ENCODE measurements at places on chromosomes 4 and X. TPM values are rescaled to one million over a fixed set of nuclear protein-coding genes. Genes with fewer than 3 reads are reported as not detected.
A peak's percentile ranks its signal among the peaks of the same experiment; 100 is the strongest.

Gene IL15
- total RNA-seq = 11.6 TPM

Gene PUDP
- 15.1 TPM for total RNA-seq

Gene GRIA3
- total RNA-seq = 8.1 TPM

Gene C1QTNF7
- total RNA-seq = 1.7 TPM

Gene FAM200B
- 29.6 TPM for total RNA-seq

Gene RBM47
- 0.86 TPM for total RNA-seq

Gene COL25A1
- 6.9 TPM for total RNA-seq

Gene FGF5
- 6.1 TPM for total RNA-seq

Gene HERC3
- total RNA-seq = 28.5 TPM

Gene PRSS12
- 19.3 TPM for total RNA-seq

Gene LINC00632
- 5.2 TPM for total RNA-seq

Gene CXCL1
- total RNA-seq = 17.4 TPM

Gene UGT2A1
- total RNA-seq = not detected

Gene PRR32
- total RNA-seq = not detected

Gene CXCL3
- 3.0 TPM for total RNA-seq

GRCh38 chr4:7073059-7073458 is 5.2 kb upstream of the GRPEL1 start:
- DNase-seq = no peak

- DNase-seq = peak; percentile 32
These were observed 51.0 kb downstream of the KDR start for GRCh38 chr4:55074386-55074785.

DNA sequence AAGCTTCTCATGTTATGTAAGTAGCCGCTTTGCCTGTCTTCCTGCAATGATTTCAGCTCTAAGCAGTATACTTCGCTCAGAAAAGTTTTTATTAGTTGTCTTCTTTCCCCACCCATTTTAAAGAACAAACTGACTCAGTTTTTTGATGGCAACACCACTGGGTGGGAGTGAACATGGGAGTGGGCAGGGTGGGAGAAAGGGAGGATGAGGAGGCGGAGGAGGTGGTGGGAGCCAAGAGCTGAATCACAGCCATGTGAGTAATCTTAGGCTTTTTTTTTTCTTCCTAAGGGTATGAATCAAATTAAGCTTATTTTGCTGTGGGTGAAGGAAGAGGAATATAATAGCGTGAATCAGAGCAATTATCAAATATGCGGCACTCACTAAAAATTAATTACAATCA is 574.3 kb upstream of the DIPK2B start:
- peak; percentile 80 for DNase-seq

- DNase-seq = peak; percentile 33
These were observed 13.8 kb upstream of the GPC3 start for GRCh38 chrX:133999031-133999705.

- DNase-seq = no peak
These were observed 87.0 kb downstream of the EFNB1 start for GRCh38 chrX:68915778-68916177.

DNA sequence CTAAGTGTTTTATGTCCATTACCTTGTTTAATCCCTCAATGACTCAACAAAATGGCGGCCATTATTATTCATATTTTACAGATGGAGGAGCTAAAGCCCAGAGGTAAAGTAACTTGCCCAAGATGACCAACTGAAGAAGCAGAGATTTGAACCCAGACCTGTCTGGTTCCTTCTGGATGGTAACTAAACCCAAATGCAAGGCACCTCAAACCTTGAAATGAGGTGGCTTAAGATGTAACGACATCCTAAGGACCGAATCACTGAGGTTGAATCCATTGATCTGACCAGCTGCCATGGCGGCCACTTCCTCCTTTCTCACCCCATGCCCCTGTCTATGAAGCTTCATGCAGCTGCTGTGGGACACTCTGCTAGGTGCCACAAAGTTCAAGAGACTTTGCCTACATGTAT is 932 bp downstream of the TLR10 start:
- DNase-seq = no peak

DNA sequence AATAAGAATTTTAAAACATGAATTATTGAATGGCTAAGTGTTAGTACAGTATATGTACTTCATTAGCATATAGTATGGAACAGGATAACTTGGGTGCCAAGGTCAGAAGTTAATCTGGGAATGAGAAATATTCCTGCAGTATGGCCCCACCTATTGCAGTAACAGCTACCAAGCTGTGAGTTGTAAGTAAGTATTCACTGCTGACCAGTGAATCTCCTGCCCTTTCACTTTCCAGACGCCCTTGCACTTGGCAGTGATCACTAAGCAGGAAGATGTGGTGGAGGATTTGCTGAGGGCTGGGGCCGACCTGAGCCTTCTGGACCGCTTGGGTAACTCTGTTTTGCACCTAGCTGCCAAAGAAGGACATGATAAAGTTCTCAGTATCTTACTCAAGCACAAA is 105.1 kb downstream of the NFKB1 start:
- no peak for DNase-seq

DNA sequence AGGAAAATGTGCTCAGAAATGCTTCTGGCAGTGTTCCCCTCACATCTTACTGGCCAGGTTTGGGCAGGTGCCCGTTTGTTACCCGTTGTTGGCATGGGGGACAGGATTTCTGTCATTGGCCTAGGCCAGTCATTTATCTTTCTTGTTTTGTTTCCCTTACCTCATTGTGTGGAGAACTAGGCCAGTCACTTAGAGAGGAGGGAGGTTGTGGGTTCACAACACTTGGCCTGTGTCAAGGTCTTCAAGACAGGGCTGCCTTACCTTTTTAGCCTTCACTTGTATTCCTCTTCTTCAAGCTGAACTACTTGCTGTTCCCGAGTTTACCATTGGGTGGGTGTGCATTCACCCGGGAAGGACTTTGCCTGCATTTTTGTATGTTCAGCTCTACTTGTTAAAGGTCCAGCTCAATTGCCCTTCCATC is 17.7 kb downstream of the SNX25 start:
- DNase-seq = no peak

DNA sequence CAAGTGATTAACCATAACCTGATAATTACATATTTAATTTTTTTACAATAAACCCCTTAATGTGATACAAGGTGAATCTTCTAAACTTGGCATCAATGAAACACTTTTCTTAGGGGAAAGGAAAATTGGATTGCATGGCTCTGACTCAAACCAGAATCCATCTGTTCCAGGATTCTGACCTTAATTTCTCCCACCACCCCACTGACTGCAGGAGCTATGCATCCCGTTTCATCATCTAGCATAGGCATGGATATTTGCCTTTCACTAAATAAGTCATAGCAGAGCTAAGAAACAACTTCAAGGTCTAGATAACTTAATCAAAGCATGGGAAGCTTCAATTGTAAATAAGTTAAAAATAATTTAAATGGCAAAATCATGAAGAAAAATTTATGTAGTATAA is 156.3 kb downstream of the BTC start:
- DNase-seq = no peak

DNA sequence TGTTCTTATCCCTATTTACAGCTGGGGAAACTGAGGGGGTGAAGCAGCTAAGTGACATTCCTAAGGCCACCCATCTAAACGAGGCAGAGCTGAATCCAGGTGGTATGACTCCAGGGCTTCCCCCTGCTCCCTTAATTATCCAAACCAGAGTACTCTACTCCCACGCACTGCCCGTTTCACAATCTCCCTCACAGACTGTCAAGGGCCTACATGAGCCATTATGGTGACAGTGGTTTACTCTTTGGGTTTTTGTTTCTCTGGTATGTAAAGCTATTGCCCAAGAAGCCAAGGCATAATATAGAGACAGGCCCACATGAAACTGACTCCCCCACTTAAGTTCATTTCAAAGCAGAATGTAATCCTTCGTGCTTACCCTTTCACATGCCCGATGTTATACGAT is 95.1 kb downstream of the NHS start:
- DNase-seq = peak; percentile 36

DNA sequence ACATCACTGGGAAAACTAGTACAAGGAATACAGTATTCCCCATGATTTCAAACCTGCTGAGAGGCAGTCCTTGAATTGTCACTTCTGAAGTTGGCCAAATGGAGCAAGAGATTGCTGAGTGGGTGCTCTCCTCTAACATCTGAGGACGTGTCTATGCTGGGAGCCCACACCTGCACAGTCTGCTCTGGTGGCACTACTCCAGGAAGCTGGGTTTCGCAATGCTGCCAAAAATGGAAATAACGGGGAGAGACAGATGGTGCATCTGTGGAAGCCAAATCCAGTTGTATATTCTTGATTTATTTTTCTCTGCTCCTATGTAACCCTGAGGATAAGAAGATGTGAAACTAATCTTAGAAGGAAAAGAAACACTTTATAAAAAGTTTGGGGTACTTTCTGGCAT is 240.1 kb upstream of the CTSO start:
- DNase-seq = peak; percentile 47

- DNase-seq = no peak
These were observed 16.6 kb upstream of the UBE2D3 start for GRCh38 chr4:102843938-102844337.

GRCh38 chrX:47662144-47662657 is 3.2 kb upstream of the UXT start:
- peak; percentile 92 for DNase-seq

GRCh38 chr4:108391701-108392455 is 223.1 kb upstream of the LEF1 start:
- DNase-seq = no peak

DNA sequence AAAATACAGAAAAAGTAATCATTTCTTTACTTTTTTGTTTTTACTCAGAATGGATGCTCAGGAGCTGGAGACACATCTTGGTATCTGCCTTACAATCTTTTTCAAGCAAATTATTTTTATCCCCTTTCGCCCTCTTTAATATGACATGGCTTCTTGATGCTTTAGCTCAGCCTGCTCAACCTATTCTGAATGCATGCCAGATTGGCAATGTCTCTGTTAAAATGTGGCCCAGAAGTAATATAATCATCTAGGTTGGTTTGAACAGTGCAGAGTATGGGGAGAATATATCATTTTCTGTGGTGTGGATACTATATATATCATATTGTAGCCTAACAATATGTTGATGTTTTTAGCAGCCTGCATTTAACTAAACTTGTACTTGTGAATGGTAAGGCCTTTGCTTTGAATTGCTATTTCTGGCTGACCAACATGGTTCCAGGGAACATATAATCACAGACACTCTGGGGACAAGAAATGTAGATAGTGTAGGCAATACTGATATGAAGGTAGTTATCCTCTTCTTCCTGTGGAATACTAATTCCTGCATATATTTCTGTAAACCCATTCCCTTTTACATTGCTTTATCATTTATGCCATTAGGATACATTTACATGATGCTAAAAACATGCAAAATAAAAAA is 282.7 kb downstream of the PPP3CA start:
- no peak for DNase-seq

GRCh38 chr4:182400790-182401189 is 157.6 kb downstream of the TENM3 start:
- no peak for DNase-seq

DNA sequence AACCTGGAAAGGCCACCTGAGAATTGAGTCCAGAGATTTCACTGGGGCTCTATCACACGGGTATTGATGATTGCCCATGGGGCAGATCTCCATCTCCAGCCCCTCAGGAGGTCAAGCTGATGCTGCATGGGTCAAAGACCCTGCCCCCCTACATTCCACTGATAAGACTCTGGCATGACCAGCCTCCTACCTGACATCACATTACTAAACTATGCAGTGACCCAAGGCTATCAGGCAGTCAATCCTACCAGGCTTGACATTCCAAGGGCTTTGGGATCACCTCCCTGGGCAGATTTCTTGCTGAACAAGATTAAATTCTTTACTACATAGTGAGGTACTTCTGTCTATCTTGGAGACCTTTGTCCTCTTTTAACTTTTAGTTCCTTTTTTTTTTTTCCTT is 192.7 kb upstream of the STS start:
- DNase-seq = no peak

- no peak for DNase-seq
These were observed 614.0 kb upstream of the LCORL start for GRCh38 chr4:18635531-18635930.

DNA sequence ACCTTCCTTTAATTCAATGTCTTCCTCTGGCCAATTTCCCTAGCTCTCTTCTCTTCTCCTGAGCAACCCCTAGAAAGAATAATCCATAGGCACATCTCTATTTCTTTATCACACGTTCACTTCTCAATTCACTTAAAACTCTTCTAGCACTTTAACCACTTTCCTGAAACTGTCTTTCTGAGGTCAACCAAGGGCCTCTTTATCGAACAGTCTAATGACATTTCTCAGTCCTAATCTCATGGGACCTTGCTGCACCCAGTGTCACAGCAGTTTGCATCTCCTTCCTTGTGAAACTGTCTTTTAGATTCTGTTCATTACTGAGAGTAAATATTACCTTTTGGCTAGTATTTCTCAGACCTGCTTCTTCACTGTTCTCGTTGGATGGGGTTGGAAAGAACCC is 285.3 kb upstream of the RASGEF1B start:
- DNase-seq = no peak

DNA sequence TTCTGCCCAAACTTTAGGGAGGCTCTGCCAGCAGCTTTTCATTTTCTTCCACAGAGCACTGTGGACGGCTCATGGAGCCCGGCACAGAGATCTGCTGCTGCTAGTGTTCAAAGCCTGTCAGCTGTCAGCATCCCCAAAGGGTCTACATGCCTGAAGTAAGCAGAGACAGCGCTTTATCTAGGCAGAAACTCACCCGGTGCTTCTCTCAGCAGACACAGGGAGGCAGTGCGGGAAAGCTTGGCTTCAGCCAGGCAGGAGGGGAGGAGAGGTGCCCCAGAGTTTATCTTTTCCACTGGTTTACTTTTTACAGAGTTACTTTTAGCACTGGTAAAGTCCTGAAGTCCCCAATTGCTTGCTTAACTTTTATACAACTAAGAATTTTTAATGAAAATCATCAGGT is 339.3 kb downstream of the NKX6-1 start:
- DNase-seq = no peak

- DNase-seq = peak; percentile 60
These were observed 104.7 kb downstream of the MAML3 start for GRCh38 chr4:140049024-140049848.

GRCh38 chr4:67680581-67681222 is 20.3 kb downstream of the UBA6 start:
- DNase-seq = peak; percentile 45

DNA sequence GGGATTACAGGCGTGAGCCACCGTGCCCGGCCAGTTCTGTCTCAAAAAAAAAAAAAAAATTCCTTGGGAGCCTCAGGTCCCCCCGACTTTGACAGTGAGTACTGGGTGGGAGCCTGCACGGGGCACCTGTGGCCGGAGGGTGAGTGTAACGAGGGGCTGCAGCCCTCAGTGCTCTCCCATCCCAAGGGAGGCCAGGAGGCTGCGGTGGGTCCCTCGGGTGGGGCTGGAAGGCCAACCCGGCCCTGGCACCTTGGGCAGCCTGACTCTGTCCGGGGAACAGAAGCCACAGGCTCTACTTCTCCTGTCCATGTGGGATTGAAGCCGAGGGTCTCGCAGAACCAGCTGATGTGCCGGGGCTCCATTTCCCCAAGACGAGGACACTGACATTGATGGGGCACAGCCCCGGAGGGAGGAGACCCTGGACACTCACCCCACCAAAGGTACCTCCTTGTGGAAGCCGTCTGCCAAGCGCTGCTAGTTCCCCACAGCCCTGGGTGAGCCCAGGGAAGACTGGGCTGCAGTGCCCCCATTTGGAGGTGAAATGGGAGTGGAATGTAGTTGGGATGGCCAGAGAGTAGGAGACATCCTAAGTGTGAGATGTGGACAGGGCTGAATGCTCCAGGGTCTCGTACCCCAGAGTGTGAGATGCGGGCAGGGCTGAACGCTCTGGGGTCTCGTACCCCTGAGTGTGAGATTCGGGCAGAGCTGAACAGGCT is 2.3 kb upstream of the SLC26A1 start:
- DNase-seq = no peak

- no peak for DNase-seq
These were observed 113.3 kb upstream of the H2AZ1 start for GRCh38 chr4:100063355-100063754.
